ENCODE measurements at places on chromosomes 1 and 21. TPM values are rescaled to one million over a fixed set of nuclear protein-coding genes. Genes with fewer than 3 reads are reported as not detected.
A peak's percentile ranks its signal among the peaks of the same experiment; 100 is the strongest.

DNA sequence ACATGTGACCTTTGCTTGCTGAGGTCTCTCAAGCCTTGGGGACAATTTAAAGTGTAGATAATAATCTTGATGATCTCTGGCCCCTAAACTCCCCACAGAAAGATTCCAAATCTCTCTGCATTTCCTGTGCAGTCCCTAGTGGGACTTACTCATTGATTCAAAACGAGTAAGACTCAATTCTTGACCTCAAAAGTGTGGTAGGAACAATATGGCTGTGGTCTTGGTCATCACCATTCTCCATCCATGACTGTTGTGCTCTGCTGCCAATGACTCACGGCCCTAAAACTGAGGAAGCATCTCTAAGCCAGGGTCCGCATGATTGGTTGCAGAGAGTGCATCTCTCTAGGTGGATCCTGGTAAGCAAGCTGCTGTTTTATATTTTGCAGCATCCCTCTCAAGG, 268.0 kb downstream of the PTGER3 start:
- DNase-seq = no peak

The WARS2 gene
- polyA plus RNA-seq = 5.7 TPM

The APOBEC4 gene
- polyA plus RNA-seq = not detected

DNA sequence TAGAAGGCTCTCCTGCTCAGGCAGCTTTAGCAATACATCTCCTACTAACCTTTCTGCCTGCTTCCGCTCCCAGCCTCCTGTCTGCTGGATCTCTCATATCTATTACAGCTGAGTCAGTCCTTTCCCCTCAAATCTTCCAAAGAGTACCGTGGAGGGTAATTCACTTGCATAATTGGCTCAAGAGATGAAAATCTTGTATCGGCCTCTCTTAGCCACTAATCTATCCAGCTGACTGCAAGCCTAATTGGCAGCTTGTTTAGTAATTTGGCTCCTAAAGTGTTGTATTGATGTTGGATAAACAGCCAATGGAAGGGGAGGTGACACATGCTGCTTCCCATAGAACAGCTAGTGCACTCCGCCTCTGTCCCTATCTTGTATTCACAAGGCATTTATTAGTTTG, 195.7 kb downstream of the GPATCH2 start:
- no peak for DNase-seq

The KRTAP10-2 gene
- polyA plus RNA-seq = not detected

DNA sequence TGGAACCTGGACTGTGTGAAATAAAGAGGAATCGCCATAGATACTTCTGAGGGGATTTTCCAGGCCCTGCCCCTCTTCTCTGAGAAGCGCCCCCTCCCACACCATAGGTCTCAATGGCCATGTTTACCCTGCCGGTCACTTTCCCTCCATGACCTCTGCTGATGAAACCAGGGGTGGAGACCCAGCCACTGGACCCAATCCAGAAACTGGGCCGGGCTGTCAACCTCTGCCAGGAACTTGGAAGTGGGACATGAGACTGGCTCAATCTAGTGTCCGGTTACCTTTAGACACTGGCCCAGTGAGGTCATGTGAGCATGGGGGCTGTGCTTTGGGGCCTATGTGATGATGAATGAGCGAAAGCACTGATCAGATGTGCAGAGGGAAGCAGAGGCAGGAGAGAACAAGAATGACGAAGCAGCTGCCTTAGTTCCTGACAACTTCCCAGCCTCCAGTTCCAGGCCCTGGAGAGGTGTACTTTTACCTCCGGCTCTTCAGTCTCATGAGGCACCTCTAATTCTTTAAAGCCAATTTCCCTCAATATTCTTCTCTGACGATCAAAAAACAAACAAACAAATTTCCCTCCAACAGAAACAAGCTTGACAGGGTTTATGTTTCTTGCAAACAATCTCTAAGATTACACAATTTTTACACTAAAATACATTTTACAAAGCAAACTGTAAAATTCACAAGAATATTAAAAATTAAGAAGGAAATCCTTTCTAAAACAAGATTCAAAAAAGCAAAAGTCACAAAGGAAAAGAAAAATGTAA, 4.9 kb downstream of the ASAP3 start:
- peak; percentile 82 for DNase-seq

- no peak for DNase-seq
Observed at GRCh38 chr1:182111496-182111895, 50.0 kb upstream of the ZNF648 start.

DNA sequence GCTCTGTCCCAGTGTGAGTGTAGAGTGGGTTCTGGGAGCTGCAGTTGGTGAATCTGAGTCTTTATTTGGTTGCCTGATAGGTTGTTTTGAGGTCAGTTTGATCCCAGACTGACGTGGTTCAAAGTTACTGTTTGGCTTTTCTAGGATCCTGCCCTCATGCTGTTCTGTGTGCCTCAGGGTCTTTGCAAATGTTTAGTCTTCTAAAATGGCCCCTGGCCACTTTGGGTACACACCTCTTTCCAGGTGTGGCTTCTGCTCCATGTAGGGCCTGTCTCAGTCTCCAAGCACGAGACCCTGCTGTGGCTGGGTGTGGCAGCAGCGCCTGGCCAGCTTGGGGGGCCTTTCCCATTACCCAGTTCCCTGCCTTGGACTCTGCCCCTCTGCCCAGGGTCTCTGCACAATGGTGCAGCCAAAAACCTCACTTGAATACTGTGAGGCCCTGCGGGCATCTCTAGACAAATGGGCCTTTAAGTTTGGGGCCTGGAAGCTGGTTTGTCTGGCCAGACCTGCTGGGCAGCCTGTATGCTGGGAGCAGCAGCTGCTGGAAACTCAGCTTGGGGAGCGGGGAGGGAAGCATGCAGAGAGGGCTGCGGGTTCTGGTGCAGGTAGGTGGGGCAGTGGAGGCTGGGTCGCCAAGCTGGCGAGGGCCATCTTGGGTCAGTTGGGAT, 5.6 kb downstream of the PTPRF start:
- DNase-seq = no peak

GRCh38 chr1:18410407-18410806, 70.3 kb upstream of the KLHDC7A start:
- no peak for DNase-seq
